ENCODE measurements at places on chromosomes 13 and 19.

DNA sequence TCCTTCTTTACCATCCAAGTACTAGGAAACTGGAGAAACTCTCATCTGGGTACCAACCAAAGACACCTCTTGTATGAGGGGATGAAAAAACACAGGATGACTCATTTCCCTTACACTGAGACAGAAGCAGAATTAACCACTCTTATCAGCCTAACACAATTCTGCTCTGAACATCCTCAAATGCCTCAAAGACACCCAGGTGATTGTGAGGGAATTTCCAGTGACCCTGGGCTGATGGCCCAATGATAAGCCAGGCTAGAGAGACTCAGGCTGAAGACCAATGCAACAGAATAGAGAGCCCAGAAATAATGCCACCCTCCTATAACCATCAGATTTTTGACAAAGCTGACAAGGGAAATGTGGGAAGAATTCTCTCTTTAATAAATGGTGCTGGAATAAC, 7.0 kb downstream of the ZNF737 start:
- no peak for DNase-seq

- DNase-seq: no peak
Observed at GRCh38 chr19:4715529-4716221, 8.0 kb downstream of the DPP9 start.

DNA sequence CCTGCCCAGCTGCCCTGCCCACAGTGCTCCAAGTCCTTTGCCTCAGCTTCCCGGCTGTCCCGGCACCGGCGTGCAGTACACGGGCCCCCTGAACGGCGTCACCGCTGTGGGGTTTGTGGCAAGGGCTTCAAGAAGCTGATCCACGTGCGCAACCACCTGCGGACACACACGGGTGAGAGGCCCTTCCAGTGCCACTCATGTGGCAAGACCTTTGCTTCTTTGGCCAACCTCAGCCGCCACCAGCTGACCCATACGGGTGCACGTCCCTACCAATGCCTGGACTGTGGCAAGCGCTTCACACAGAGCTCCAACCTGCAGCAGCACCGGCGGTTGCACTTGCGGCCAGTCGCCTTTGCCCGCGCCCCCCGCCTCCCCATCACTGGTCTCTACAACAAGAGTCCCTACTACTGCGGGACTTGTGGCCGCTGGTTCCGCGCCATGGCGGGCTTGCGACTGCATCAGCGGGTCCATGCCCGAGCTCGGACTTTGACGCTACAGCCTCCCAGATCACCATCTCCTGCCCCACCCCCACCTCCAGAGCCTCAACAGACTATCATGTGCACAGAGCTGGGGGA, 5.7 kb downstream of the ZNF526 start:
- DNase-seq: no peak

- no peak for DNase-seq
Observed at GRCh38 chr19:45250216-45250831, 747 bp upstream of the MARK4 start.

GRCh38 chr19:30148039-30148790, 206.2 kb downstream of the URI1 start:
- no peak for DNase-seq

DNA sequence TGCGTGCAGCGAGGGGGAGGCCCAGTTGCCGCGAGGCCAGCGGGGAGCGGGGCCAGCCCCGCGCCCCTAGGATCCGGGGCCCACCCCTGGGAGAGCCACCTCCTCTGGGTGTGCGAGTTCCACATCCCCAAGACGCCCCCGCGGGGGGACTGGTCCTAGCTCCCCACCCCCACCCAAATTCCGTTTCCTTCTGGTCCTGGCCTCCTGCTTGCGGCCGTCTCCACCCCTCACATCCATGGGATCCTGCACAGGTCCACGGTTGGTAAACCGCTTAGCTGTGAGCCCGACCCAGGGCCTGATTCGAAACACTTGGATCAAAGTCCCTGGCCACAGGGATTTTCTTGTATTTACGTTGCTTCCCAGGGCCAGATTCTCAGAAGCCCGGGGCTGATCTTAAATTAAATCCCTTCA, 324 bp upstream of the FBXO17 start:
- DNase-seq: no peak

GRCh38 chr13:62625214-62625881, 1209.7 kb upstream of the PCDH20 start:
- no peak for DNase-seq

DNA sequence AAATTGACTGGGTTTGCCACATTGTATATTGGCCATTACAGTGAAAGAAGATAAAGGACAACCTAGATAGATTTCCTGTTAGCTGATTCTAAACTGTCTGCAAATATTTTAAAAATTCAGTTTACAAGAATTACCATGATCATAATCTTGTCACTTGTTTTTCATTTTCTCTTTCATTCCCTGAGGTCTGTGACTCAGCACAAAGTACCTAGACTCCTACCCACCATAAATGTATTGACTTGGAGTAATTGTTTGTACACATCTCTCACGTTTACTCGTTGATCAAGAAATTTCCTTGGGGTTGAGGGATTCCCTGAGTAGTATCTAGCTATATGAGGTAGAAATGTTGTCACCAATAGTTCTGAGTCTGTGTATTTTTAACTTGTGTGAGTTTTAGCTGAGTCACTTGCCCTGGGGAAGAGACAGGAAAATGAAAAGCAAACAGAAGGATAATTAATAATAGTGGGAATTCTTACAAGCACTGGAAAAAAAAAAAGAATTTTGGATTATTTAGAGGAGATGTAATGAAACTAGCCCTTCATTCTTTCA, 299.2 kb upstream of the DACH1 start:
- no peak for DNase-seq

DNA sequence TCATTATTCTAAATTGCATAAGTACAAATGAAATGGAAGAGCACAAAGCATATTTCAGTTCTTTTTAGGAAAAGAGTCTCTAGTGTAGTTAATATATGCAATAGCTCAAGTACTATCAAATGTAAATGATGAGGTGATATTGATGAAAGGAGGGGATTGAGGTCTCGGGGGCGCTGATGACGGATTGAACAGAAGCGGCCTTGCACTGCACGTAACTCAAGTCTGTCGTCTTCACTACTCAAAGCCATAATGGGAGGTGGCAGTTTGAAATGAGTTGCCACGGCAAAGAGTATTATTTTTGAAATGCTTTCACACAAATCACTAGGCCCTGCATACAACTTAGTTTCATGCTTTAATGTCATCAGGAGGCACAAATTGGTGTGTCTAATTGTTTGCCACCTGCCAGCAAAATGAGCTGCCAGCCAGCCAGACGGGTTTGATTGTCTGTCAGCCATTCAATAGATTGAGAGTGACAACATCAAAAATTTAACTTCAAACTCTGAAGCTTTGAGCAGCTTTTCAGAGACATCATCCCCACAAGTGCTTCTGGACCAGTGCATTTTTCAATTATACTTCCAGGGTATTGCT, 256.6 kb downstream of the NBEA start:
- no peak for DNase-seq

DNA sequence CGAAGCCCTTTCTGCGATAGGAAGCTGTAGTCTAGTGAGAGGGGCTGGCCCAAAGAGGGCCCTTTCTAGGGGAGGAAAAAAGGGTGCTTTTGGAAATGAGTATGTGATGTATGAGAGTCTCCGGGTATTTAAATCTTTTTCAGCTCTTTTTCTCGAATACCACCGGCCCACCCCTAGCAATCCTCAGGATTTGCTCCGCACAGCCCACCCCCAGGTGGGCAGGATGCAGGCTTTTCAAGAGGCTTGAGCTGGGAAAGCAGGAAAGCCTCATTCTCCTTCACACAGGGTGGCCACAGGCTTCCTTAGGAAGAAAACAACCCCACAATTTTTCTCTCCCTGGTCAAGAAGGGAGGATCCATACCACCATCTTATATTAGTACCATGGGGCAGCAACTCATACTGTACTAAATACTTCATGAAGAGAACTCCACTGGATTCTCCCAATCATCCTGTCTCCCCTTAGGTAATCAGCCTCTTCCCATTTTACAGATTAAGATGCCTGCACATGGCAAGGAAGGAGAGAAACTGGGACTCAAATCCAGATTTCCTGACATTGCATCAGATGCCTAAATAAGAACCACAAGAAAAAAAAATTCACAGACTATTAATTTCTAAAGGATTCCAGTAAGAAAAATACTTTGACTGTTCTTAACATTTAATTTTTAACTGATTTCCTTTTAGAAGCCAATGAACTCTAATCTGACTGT, 84.4 kb downstream of the STK24 start:
- DNase-seq: no peak

GRCh38 chr19:41373993-41374392, 2.3 kb upstream of the TMEM91 start:
- DNase-seq: peak; percentile 89

DNA sequence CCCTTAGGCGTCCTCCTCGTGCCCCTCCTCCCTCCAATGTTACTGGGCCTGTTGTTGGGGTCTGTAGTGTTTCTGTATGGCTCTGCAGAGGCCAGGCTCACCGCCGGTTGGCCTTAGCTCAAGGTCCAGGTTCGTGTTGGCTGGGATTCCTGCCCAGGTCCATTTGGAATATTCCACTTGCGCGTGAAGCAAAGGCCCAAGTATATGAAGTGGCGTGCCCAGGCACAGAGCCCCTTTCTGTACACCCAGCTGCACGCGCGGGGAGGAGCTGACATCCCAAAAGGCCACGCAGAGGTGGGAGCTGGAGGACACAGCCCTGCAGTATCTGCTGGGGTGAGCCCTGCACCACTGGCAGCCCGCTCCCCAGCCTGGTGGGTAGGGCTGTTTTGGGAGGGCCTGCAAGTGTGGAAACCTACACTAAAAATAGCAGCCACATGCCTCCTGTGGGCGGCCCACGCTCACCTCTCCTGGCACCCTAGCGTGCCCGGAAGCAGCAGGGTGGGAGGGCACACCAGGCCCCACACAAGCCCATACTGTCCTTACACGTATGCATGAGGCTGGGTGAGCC, 30.2 kb downstream of the CRTC1 start:
- no peak for DNase-seq

GRCh38 chr13:38328699-38329098, 21.0 kb upstream of the UFM1 start:
- DNase-seq: no peak

DNA sequence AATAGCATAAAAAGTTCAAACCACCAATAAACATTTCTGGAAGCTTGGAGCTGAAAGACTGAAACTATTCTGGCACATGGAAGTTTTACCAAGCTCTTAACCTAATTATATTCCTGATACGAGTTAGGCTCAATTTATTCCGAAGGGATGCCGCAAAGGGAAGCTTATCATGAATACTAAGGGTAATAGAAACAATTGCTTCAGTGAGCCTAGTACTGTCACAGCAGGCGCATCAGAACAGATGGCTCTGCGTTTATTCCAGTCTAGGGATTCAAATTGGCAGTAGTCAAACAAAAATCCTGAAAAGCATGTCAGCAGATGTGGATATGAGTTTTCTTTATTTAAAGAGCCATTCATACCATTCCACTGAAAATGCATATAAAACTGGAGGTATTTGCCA, 779.5 kb downstream of the GPC5 start:
- DNase-seq: no peak
